ENCODE measurements at places on chromosomes 12 and 14. TPM values are rescaled to one million over a fixed set of nuclear protein-coding genes. Genes with fewer than 3 reads are reported as not detected.

The A2M gene
- 76.7 TPM for total RNA-seq

The GPR65 gene
- total RNA-seq = not detected

The KRT74 gene
- total RNA-seq = not detected

The RDH12 gene
- not detected for total RNA-seq

The NRXN3 gene
- 2.5 TPM for total RNA-seq

The GLIPR1 gene
- total RNA-seq = 0.36 TPM

The CPNE8 gene
- total RNA-seq = 8.8 TPM

The LRP1-AS gene
- not detected for total RNA-seq

The PMCH gene
- not detected for total RNA-seq
